ENCODE measurements at places on chromosomes 3 and 15.
A peak's percentile ranks its signal among the peaks of the same experiment; 100 is the strongest.

DNA sequence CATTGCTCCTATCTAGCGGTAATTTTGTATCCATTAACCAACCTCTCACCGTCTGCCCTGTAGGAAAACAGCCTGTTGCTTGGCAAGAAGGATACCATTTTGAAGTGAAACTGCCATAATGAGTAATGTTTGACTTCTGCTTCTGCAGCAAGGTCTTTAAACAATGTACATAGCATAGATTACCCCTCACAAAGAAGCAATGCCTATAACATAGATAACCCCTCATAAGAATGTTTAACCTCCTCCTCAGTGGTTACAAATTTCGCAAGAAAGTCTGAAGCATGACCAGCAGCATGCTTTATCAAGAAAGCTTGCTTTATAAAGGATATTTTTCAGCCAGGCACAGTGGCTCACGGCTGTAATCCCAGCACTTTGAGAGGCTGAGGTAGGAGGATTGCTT is 61.2 kb upstream of the MFGE8 start:
- DNase-seq = no peak

- DNase-seq = no peak
Measured at GRCh38 chr3:183392186-183393034, 36.0 kb downstream of the MCF2L2 start.

GRCh38 chr3:120092474-120092873 is 1.8 kb downstream of the GSK3B start:
- DNase-seq = no peak

GRCh38 chr3:16509721-16510619 is 3.5 kb downstream of the RFTN1 start:
- no peak for DNase-seq

DNA sequence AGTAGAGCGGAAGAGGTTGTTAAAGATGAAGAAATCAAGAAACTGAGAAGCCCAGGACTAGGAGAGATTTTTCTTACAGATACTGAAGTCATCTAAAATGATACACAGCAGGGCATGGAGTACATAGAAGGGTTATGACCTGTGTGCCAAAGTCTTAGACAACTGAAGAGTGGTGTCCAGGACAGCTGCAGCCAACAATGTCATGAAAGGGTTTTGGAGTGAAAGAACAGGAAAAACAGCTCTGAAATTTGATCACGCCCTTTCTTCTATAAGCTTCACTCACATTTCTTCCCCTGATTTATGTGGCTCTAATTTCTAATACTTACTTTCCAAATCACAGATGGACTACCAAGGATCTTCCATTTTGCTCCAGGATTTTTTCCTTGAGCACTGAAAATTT is 3.0 kb downstream of the CFAP20DC start:
- DNase-seq = no peak

GRCh38 chr15:25504307-25504706 is 65.5 kb upstream of the UBE3A start:
- no peak for DNase-seq

- no peak for DNase-seq
Measured at GRCh38 chr15:37801529-37801928, 132.9 kb upstream of the TMCO5A start.

DNA sequence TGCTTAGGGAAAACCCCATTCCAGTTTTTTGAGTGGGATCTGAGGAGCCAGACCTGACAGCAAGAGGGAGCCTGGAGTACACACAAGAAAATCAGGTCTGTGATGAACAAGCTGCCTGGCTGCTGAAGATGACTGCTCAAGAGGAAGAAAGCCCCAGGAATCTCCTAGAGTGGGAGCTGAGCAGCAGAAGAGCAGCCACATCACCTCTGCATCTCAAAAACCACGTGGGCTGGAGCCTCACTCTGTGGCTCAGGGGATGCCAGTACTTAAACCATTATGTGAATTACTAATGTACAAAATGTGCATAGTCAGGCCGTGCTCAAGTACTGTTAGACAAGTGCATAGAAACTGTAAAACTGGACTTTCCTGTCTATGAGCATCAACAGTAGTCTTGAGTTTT is 52.4 kb downstream of the SLC9A9 start:
- DNase-seq = no peak

- no peak for DNase-seq
Measured at GRCh38 chr3:106715286-106715685, 662.0 kb upstream of the CCDC54 start.

- DNase-seq = no peak
Measured at GRCh38 chr3:104069114-104069513, 1297.6 kb upstream of the ALCAM start.

DNA sequence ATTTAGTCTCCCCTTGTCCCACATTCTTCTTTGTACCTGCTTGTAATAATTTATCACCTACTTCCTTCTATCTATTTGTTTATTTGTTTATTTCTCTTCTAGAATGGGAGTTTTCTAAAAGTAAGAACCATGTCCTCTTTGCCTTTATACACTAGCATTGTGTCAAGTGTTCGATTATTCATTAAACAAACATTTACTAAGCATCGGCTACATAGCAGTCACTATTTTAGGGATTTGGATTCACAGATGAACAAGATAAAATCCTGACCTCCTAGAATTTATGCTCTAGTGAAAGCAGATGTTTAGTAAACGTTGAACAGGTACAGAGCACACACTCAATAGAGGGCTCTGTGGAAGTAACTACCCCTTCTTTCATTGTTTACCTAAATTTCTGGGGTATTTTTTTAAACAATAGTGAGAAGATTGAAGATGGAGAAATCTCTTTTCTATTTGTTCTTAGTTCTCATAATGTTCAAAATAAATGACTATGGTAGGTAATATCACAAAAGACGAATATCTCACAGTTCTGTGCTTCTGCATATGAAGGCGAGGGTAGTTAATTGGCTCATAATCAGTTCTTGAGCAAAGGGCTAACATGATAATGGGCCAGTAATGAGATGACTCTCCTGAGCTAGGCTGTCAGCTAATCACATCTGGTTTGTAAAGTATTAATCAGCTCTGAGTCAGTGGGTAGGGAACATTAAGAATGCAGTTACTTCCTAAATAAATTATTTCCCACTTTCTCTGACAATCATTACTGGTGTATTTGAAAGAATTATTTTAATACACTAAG is 111.9 kb downstream of the SLC9A9 start:
- DNase-seq = no peak

DNA sequence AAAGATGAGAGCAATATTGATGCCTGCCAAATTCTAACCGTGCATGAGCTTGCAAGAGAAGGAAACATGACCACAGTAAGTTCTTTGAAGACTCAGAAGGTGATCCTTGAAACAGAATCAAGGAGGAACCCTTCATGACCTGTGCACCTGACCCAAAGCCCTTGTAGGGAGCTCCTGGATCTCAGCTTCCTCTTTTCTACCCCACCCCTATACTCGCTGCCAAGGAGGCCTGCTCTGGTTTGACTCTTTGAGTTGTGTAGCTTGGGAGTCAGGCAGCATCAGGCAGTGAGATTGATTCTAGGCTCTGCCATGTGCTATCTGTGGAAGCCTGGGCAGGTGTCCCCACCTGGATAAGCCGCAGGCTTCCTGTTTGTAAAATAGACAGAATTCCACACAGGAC is 10.6 kb downstream of the TTC21A start:
- no peak for DNase-seq

GRCh38 chr15:76566276-76566675 is 229.7 kb downstream of the ISL2 start:
- DNase-seq = no peak

DNA sequence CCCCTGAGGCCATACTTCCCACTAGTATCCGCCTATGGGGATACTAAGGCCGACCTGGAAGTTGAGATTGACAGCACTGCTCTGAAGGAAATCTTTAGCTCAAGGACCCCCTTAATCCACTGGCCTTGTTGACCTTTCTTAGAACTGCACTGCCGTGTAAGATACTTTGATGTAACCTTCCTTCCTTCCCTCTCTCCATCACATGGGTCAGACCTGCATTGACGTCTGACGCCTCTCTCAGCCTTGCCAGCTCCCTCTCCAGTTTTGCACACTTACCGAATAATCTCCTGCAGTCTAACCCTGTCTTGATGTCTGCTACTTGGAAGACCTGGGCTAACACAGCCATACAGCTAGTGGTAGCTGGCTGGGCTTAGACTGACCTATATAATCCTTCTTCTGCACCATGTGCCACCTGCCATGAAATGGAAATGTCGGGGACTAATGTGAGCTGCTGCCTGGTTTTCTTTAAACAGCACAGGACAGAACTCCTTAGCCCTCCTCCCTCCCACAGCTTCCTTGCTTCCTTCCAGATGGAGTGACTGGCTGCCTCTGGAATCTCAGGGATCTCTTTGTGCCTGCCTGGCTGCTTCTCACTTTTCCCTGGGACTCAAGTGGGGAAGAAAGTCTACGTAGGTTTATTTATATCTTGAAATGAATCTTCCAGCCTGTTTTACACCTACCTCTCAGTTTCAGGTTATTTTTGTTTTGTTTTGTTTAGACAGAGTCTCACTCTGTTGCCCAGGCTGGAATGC is 39.2 kb upstream of the HERC1 start:
- DNase-seq = no peak

DNA sequence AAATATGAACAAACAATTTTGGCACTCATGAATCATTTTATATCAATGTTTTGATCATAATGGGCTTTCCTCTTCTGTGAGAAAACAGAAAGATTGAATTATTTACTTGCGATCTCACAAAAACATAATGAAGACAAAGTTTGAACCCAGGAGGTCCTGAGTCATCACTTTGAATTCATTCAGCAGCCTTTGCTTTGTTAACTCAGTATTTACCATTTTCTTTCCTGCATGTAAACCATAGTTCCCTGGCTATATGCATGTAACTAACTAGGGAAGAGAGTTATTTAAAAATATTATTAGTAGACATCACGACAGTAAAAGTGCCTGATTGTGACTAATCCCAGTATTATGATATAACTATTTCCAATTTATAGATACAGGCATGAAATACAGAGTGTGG is 1026.2 kb downstream of the PLOD2 start:
- no peak for DNase-seq

GRCh38 chr3:75001330-75001729 is 386.9 kb upstream of the CNTN3 start:
- DNase-seq = peak; percentile 1

- no peak for DNase-seq
Measured at GRCh38 chr3:173351886-173352285, 45.7 kb upstream of the NLGN1 start.

DNA sequence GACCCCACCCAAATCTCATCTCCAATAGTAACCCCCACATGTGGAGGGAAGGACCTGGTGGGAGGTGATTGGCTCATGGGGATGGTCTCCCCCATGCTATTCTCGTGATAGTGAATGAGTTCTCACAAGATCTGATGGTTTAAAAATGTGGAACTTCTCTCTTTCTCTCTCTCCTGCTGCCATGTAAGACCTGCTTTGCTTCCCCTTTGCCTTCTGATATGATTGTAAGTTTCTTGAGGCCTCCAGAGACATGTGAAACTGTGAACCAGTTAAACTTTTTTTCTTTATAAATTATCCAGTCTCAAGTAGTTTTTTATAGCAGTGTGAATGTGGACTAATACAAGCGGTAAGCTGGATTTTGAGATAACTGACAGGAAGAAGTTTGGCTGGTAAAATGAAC is 60.3 kb upstream of the MBNL1 start:
- no peak for DNase-seq

DNA sequence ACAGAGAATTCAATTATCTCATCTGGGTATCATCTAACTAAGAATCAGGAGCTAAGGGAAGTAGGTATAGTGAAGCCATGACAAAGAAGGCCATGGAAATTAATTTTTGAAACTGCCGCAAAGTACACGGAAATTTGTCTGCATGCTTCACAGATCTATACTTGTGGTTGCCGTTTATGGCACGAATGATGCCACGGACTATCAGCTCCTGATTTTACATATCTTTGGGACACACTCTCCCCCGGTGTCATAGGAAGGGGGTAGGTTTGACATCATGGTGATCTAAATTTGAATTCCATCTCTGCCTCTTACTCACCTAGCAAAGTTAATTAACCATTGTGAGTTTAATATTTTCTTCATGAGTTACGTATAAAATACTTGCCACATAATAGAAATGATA is 14.0 kb downstream of the ARPP21 start:
- DNase-seq = no peak

- no peak for DNase-seq
Measured at GRCh38 chr3:8517487-8517886, 15.9 kb downstream of the LMCD1 start.

DNA sequence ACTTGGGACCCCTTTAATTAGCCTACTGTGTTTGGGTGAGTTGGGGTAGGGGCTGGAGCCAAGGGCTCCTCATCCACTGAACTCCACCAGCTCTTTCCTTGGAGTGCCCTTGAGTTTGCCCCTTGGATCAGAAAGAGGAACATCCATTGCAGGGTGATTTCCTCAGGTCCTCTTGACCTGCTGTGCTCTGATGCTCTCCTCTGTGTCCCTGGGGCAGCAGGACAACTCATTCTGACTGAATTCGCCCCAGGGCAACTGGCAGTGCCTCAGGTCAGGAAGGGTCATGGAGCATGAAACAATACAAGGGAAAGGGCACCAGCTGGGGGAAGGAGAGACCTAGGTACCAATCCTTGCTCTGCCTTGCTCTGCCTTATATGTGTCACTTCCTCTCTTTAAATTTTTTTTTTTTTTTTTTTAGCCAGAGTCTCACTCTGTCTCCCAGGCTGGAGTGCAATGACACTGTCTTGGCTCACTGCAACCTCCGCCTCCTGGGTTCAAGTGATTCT is 47.8 kb downstream of the BSN start:
- DNase-seq = no peak

DNA sequence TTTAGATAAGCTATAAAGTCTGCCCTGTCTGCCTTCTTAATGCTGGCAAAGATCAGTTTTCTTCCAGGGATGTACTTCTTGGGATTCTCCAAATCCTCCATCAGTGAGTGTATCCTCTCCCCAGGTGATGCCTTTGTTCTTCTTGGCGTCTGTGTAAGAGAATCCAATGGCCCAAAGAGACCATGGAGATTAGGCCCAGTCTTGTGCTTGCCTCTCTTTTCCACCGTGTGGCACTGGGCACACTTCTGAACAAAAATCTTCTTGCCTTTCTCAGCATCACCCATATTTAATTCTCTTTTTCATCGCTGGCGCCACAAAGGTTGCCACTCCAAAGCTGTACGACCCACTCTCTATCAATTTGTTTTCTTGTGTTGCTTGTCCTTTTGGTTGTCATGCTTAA is 32.2 kb upstream of the TAMM41 start:
- DNase-seq = no peak

DNA sequence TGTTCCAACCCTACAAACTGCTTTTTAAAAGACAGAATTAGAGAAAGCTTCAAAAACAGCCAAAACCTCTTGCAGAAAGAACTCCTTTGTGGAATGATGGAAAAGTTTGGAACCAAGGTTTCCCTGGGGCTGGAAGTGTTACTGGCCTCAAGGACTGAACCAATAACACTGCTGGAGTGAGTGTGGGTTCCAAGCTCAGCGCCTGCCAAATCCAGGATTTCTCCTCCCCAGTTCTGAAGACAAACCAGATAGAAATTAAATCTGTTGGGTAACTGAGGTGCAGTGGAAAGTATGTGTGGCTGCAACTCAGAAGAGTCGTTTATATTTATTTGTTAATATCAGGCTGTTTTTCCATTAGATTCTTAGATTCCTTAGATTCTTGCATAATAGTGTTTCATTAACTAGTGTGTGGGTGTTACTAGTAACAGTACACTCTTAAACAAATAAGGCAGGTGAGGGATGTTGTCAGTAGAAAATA is 66.5 kb upstream of the FNDC3B start:
- DNase-seq = no peak
